ENCODE measurements at places on chromosomes 3 and 15.

GRCh38 chr15:40163657-40164416 is 3.0 kb downstream of the BUB1B start:
- no peak for DNase-seq

- no peak for DNase-seq
Measured at GRCh38 chr3:3184876-3185275, 5.4 kb upstream of the CRBN start.

GRCh38 chr3:23219117-23219516 is 16.0 kb downstream of the UBE2E2 start:
- DNase-seq, result no peak

DNA sequence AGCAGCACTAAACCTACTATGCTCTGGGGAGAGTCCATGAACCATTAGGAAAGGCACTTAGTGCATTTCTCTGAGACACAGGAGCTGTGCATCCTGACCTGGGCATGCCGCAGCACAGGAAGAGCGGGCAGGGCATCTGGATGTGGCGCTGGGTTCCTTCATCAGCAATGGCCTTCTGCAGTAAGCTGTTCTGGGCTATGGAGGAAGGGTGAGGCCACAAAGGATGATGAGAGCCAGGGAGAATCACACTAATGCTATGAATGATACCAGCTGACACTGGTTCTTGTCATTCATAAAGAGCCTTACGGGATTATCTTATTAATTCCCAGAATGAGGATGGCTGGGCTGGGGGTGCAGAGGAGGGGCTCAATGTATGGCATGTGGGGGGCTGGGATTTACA is 12.7 kb upstream of the SCN10A start:
- no peak for DNase-seq

DNA sequence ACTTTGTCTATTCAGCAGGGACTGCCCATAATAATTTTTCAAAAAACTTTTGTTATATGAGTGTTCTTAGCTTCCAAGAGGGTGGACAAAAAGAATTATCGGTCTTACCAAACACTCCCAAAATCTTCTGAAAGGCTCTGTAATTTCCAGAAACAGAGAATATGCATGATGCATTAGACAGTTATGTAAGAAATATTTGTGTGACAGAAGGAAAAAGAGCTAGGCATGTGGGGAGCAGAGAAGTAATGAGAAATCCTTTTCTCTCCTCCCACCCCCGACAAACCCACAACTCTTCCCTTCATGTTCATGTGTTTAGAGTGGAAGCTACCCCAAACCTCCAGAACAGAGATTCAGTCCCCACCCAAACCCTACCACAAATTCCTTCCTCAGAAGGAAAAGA is 86.8 kb downstream of the MYO5A start:
- DNase-seq, result no peak

DNA sequence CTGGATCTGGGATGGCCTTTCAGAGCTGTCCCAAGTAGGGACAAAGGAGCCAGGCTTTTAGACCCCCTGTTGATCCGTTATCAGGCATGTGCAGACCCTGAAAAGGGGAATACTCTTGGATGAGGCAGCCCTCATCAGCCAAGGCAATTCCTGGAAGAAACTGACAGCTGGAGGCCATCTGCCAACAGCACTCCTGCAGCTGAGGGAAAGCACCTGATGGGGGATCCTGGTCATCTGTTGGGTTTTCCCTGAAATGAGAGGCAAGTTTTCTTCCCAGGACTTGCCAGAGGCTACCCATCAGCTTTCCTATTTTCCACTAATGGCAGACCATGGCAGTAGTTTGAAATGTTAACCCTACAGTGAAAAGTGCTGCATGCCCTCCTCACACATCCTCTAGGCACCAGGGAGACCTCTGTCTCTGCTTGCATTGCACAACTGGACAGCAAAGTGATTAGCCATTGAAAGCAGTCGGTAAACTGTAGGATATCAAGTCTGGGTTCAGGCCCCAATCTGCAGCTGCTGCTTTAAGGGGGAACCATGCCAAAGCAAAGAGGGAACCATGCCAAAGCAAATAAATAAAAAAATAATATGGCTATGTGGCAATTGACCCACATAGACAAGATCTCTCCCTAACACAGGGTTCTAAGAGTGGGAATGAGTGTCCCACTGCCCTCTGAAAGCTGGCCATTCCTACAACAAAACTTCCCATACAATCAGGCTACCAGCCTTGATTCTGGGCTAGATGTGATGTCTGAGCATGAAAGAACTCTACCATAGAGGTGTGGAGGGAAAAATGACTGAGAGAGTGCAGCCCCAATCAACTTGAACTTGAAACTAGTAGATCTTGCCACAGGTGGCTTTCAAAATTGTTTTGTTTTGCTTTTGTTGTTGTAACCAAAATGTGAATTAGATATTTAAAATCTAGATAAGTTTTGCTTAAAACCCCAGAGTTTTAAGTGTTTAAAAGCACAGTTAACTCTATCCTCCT is 232.0 kb upstream of the STT3B start:
- no peak for DNase-seq

DNA sequence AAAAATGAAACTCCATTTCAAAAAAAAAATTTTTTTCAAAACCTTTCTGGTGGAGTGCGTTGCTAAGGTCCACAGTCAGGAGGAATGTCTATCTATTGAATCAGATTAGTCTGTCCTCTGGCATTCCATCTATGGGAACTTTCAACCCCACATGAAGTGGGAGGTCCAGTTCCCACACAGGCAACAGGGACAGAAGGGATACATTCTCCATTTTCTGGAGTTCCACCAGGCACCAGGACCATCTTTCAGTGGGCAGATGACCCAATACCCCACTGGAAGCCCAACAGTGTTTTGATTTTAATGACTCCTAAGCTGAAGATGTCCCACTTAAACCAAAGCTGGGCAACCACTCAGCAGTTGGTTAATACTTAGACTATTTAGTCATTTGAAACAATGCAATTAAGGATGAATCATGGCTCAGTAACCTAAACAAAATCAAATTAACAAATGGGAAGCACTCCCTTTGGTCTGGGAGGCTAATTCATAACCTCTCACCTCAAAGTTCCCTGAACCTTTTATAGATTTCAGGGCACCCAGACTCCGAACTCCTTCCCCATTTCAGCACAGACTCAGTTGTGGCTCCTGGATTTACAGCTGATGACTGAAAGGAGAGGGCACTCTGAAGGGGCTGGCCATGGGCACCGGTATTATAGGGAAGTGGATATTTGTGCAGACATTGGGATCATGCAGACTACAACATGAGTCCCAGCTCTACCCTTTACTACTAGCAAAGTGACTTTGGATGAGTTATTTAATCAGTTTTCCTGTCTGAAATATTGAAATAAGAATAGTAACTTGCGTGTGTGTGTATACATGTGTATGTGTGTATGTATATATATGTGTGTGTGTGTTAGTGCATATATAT is 264.3 kb upstream of the LRTM1 start:
- DNase-seq, result no peak

DNA sequence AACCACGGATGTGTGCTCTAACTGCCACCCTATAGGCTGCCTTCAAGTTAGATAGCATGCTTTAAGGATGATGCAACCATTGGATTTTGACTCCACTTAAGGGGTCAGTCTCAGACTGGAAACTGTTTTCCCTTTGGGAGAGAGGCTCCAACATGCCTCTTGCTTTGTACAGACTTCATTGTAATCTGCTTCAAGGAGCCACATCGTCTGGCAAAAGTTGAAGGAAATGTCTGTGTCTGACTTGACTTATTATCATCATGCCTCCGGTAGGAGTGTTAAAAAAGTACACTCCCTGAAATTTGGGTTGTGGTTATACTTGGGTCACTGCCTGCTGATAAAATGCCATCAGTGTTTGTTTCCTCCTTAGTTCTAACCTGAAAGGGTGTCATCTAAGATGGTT is 245.4 kb upstream of the CDIN1 start:
- no peak for DNase-seq

GRCh38 chr3:61181874-61182273 is 69.4 kb downstream of the FHIT start:
- DNase-seq, result no peak

DNA sequence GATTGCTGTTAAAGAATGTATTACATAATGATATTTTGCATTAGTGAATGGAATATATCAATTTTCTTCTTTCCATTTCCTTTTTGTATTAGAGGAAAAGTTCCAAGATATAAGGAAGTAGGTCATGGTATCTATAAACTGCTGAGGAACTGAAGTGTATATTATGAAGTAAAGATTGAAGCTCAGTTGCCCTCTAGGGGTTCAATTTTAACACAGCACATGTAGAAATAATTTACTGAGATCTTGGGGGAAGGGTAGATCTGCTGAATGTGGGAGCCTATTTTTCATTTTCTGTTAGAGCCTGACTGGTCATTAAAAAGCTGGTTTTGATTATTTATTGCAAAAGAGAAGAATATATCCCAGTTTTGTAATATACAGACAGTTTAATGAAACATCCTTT is 45.2 kb downstream of the CMC1 start:
- DNase-seq, result peak; percentile 21

DNA sequence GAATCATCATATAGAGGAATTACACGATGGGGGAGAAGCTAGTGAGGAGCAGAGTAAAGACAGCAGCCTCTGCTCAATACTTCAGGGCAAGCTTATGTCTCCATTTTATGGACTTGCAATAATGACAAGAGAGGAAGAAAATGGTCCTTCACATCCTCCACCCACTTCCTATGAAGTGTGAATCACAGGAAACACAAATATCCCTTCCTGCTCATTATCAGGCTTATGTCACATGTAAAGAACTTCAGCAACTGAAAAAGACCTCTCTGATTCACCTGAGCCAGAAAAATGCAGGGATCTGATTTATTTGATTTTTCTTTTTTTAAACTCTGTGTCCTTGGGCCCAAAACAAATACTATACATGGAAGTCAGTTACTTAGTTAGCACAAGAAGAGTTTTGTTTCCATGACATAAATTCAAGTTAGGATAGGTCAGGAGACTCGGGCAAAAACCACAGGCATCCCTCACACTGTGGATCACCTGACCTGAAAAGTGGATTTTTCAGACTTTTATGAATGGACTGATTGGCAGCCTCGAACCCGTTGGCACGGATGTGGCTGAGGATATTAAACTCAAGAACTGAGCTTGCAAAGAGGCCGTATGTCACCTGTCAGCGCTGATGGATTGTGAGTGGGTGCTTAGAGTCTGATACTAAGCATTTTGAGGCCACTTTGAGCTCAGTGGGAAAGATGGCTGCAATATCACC is 620.8 kb upstream of the MDFIC2 start:
- DNase-seq, result no peak

DNA sequence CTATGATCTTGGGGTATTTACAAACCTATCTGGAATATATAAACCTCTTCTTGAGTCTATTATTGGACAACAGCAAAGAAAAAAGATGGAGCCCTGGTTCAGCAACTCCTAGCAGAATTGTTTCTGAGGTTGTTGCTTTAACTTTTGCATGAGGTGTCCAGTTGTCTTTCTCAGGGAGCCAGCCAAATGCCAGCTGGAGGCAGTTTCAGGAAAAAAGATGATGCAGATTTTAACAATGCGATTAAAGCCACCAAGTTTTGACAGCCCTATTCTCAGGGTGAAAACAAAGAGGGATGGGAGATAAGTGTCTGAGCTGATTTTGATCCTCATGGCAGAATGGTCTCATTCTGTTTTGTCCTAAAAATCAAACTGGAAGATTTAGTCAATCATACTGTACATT is 181.6 kb upstream of the RASGRP1 start:
- DNase-seq, result no peak

DNA sequence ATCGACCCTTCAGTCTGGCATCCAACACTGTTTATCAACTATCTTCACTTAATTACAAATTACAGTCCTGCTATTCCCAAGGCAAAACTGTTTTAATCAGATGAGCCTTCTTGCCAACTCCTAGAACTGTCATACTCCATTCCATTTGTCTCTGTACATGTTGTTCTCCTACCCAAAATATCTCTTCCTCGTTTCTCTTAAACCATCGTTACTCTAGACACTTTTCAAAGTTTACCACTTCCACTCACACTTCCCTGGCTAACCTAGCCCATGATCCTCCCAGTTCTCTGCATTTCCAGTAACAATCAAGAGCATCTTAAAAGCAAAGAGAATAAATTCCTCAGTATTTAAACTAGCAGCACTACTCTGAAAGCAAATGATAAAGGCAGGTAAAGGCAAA is 19.9 kb downstream of the ZNF106 start:
- DNase-seq, result no peak

GRCh38 chr3:41690766-41691563 is 270.9 kb downstream of the ULK4 start:
- DNase-seq, result no peak

- no peak for DNase-seq
Measured at GRCh38 chr3:149095487-149095886, 9.2 kb upstream of the HLTF start.

DNA sequence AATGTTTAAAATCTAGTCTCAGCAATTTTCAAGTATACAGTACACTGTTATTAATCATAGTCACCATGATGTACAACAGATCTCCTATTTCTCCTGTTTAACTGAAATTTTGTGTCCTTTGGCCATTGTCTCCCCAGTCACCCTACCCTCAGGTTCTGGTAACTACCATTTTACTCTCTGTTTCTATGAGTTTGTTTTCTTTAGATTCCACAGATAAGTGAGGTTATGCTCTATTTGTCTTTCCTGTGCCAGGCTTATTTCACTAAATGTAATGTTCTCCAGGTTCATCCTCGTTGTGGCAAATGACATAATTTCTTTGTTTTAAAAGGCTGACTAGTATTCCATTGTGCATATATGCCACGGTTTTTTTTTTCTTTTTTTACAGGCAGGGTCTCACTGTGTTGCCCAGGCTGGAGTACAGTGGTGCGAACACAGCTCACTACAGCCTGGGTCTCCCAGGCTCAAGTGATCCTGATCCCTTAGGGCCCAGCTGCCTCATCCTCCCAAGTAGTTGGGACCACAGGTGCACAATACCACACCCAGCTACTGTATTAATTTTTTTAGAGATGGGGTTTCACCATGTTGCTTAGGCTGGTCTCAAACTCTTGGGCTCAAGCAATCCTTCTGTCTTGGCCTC is 50.0 kb downstream of the RAB7A start:
- no peak for DNase-seq

DNA sequence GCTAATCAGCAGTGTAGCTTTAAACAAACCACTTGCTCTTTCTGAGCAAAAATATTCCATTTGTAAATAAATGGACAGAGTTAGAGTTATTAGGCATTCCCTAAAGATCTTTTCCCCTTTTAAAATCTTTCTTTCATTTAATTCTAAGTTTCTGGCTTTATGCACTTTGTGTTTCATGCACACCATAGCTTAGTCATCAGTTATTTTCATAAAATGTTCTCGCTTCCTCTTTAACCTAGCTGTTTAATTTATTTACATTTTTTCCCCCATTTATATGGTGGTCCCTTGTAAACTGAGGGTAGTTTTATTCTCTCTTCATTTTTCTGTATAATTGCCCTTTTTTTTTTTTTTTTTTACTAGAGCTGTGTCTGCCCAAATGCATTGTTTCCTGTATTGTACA is 315.0 kb upstream of the LRRFIP2 start:
- no peak for DNase-seq

DNA sequence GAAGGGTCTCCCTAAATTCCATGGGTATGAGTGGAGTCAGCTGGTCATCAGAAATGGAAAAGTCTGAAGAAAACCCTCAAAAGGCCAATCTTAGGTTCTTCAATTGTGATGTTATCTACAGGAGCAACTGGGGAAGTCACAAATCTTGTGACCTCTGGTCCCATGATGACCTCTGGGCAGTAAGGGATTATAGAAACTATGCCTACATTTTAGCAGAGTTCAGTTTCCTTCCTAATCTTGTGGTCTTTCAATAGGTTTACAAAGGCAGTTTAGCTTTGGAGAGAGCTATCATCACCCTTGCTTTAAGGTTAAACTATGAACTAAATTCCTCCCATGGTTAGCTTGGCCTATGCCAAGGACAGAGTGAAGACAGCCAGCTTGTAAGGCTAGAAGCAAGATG is 225.1 kb downstream of the DPH6 start:
- no peak for DNase-seq

GRCh38 chr3:191549357-191549756 is 88.4 kb downstream of the PYDC2 start:
- no peak for DNase-seq

GRCh38 chr15:39549912-39550311 is 31.0 kb upstream of the THBS1 start:
- no peak for DNase-seq

Measured in CD4-positive, alpha-beta T cell treated with Interleukin-6 at 100 ng/mL for 8 hours (primary cell).